NCI-H2081 (cell line): ENCODE measurements at places on chromosomes 2 and 18.

DNA sequence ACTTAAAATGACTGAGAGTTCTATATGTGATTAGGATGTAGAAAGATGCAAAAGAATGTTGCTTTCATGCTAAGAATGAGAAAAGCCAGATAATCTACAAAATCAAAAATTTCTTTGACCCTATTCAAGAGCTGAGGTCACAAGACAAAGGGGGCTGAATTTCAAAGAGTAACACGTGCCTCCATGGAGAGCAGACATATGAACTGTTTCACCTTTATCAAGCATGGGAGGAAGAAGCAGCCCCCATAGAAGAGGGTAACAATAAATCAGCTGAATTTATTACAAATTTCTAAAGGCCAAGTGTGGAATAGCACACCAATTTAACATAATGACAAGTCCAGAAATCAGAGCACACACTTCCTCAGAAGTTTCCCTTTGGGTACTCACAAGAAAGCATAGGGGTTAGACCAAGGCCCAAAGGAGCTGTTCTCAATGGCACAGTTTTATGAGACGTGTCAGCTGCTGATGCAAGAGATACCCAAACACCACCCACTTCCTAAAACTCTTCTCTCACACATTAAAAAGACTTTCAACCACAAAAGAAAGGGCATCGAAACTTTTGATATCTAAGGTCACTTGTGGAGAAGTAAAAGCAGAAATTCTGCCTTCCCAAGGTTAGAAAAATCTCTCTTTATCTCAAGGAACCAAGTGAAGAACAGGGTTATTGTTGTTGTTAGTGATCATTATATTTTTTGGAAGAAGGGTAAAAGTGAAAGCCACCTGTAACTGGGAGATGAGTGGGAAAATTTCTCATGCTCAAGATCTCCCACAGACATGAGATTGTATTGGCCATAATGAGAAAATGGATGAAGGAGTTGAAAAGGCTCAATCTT lies 950.1 kb downstream of the TRIB2 start:
- no peak for DNase-seq

DNA sequence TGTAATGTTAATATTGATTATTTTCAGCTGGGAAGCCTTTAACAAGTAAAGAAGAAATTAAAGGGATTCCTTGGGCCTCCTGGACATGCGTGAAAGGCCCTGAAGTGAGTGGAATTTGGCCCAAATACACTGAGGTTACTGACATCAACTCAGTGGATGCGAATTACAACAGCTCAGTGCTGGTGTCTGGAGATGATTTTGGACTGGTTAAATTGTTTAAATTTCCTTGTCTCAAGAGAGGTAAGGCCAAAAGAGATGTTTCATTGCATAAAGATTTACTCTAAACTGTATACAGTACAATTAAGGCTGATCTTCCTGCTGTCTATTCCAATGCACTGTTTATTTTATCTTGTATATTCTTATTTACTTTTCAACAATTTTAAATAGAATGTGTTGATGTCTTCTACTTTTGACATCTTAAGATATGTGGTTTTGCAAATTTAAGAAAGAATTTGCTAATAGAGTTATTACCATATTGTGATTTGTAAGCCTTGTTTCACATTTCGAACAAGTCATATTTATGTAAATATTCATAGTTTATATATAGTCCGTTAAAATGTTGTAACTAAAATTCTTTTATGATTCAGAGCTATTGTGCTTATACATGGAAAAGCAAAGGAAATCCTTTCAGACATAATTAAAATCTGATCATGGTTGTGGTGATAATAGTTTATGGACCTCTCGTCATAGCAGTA lies 130.3 kb downstream of the EML6 start:
- no peak for DNase-seq

GRCh38 chr2:105714141-105714540 lies 30.6 kb upstream of the NCK2 start:
- no peak for DNase-seq

DNA sequence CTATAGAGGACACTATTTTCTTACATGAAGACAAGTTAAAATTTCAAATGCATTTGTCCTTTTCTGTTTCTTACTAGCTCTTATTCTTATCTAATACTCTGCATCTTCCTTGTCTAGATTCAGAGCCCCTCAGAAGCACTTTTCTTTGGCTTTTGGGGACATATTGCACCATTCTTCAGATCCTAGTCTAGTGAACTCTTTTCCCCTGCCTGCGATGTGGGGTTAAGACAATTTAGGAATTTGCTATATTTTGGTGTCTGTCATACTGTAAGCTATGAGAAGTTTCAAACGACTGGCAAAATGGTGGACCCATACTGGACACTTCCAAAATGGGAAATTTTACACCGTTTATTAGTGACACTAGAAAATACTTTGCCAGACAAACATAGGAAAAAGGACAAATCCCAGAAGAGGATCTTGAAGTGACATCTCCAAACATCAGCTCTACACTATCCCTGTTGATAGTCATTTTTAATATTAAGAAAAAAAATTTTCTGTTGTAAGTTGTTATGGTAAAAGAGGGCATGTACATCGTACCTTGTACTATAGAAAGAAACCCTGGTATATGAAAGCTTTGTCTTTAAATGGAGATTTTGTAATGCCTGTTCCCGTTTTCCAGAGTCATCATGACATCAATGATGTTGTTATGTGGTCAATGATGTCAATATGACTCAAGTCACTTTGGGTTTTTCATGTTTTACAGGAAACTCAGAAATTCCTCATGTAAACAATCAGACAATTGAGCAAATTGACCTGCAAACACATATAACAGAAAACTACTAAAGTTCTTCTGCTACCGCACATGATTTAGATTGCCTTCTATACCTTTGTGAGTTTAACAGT lies 4.4 kb upstream of the KYNU start:
- DNase-seq = no peak

DNA sequence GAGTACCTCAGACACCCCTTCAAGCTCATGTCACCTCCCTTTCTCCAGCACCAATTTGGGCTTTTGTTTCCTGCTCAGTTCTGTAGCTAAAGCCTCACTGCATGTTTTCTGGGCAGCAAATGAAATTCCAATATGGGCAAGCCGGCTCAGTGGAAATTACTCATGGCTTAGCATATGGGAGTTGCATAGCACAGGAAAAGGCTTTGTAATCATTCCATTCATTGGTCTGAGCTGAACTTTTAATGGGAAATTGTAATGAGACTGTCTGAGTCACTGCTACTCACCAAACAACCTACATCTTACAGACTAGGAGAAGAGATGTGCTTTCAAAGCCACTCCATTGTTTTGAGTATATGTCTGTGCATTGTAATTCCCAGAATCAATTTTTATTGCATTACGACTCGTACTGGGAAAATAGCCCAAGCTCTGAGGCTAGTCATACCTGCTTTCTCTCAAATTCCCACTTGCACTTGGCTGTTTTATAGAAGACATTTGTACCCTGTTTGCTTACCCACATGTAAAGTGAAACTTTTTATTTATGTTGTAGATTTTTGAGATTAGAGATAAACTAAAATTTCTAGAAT lies 139.5 kb upstream of the LRATD1 start:
- DNase-seq = no peak

- DNase-seq = peak; percentile 75
These were observed 219.5 kb downstream of the HDAC4 start for GRCh38 chr2:239181074-239181902.

DNA sequence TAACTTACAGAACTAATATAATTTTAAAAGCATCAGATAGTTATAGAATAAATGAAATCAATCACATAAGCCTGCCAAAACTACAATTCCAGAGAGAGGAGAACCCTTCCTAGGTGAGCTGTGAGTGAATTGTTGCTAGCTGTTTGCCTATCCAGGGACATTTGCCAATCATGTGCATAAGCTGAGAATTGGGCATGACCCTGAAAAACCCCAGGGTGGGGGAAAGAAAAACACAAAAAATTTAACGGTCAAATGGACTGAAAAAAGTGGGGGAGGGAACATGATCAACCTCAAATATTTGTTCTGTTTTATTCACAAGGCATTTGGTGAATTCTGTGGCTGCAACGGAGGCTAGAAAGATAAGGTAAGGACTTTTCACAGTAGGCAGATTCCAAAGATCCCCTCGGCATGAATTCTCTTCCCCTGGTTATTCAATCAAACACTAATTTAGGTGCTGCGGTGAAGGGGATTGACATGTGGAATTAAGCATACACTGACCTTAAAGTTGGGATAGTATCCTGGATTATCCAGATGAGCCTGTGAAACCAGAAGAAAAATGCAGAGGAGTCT lies 203.9 kb upstream of the RGPD4 start:
- DNase-seq = no peak

- peak; percentile 68 for DNase-seq
These were observed 4.7 kb upstream of the STAMBP start for GRCh38 chr2:73823916-73824523.

DNA sequence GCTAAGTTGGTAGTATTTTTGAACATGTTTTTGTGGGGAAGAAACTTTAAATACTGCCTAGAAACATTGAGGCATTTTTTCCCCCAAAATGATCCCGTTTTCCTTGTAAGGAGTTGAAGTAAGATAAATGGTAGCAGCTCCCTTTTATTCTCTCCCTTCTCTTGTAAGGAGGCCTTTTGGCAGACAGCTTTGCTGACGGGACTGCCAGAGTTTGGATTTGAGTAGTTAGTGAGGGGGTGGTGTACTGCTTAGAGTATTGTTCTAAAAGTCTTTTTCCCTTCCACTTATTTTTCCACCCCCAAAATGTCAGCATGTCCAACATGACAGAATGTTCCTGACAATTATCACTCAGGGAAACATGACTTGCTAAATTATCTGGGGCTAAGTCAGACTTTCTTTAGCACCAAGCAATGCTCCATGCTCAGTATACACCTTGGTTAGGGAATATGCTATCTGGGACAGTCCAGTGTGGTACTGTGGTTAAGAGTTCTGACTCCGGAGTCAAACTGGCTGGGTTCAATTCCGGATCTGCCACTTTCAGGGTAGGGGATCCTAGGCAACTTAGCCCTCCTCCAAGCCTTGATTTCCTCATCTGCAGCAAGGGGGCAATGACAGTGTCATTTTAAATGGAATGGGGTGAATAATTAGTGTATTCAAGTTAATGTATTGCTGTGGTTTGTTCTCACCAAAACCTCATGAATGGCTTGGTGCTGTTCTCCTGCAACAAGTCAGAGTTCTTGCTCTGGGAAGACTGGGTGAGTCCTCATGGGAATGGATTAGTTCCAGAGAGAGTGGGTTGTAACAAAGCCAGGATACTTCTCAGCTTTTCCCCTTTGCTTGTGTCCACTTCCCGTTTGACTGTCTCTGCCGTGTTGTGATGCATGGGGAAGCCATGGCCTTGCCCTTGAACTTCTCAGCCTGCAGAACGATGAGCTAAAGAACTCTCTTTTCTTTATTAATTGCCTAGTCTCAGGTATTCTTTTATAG lies 116.2 kb downstream of the TANC1 start:
- no peak for DNase-seq

- no peak for DNase-seq
These were observed 236.3 kb upstream of the AGAP1 start for GRCh38 chr2:235257590-235257989.

DNA sequence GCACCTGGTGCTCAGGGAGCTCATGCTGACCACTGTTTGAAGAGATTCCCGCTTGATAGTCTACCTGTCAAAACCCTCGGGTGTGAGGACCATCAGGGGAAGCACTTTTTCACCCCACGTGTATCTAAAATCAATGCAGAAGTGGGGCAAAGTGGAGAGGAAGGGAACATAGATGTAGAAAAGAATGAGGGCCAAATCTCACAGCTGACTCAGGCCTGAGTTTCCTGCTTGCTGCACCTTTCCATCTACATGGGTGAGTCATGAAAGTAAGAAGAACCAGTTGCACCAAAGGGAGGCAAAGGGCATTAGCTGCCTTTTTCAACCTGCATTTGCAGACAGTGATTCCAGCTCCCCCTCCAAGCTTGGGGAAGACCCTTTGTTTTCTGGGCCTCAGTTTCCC lies 100.2 kb upstream of the MYCN start:
- DNase-seq = no peak

- DNase-seq = no peak
These were observed 499.9 kb upstream of the SPHKAP start for GRCh38 chr2:228681426-228681825.

DNA sequence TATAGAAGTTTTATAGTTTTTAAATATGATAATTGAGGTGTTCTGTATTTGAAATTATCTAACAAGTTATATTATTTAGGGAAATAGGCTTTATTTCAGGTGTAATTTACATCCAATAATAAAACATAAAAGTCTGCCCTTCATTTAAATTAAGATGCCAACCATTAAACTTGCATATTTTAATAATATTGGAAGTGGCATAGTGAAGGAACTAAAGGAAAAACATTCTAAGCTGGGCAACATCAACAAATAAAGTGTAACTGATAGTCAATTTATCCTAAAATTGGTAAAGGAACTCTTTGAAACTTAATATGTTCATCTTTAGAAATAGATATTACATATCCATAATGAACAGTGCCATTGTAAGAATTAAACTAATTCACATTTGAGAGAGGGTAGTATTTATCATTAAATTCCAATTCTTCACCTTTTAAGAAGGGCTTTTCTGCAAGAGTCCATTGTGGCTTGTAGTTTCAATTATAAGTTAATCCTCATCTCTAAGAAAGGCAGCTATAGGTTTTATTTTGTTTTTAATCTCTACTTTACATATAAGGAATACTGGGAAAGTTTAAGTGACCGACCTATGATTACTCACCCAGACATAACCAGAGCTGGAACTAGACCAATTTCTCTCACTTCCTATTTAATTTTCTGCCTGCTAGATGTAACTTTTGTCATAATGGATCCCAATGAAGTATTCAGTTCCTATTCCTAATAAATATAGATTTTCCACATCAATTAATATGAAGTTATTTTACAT lies 401.6 kb downstream of the XIRP2 start:
- no peak for DNase-seq

- no peak for DNase-seq
These were observed 8.6 kb downstream of the EPAS1 start for GRCh38 chr2:46305767-46306166.

DNA sequence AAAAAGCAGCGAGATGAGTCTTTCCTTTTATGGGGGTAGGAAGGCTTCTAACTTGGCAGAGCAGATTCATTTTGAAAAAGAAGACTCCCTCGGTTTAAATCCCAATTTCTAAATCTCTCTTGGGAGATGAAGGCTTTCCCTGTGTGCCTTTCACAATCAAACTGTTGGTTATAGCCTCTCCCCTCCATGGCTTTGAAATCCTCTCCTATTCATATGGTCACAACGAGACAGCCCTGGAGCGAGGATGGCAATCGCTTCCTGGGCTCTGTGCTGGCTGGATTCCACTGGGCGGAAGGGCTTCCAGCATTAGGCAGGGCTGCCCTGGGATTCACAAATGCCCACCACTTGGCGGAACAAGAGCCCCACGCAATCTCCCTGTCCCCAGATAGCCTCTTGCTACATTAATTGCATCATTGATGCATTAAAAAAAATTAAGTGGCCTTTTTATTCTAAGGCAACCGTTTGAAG lies 1.6 kb downstream of the CAVIN2 start:
- no peak for DNase-seq

DNA sequence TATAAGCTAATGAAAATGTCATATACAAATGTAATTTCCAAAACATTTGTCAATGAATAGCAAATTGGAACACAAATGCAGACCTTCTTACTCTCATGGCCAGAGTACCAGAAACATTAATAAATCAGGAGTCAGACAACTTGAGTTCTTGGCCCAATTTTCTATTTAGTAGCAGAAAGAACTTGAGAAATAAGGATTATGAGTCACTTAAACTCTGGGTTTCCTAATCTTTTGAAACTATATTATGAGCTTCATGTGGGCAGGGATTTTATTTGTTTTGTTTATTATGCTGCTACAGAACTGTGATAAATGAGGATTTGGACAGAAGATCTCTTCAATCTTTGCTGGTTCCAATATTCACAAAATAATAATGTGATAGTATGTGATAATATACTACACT lies 686.7 kb downstream of the NR4A2 start:
- no peak for DNase-seq
